ENCODE measurements at places on chromosomes 6 and 20.
A peak's percentile ranks its signal among the peaks of the same experiment; 100 is the strongest.

- no peak for DNase-seq
These were observed 4.0 kb downstream of the C20orf96 start for GRCh38 chr20:286508-286907.

- DNase-seq, result no peak
These were observed 392 bp upstream of the SLC2A10 start for GRCh38 chr20:46709055-46709458.

- no peak for DNase-seq
These were observed 281.9 kb downstream of the UBE3D start for GRCh38 chr6:82783587-82784236.

DNA sequence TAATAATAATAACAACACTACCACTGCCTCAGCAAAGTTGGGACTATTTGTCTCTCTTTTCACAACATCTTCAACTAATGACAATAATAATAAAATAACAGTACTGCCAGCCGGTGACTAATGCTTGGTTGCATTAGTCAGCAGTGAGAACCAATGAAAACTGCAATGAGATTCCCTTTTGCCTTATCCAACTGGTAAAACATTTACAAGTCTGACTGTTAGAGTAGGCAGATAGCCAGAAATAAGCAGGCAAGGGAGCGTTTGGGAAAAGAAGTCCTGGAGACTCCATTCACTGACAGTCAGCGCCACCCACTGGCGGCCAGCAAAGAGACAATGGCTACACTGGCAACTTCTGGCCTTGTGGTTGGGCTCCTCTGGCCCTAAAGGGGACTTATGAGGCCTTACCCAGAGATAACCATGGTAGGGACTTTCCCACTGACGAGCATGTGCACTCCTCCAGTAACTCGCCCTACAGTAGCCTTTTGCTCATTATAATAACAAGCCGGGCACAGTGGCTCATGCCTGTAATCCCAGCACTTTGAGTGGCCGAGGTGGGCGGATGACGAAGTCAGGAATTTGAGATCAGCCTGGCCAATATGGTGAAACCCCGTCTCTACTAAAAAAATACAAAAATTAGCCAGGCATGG, 3.4 kb upstream of the NSFL1C start:
- peak; percentile 85 for DNase-seq

GRCh38 chr6:67792996-67793395, 842.1 kb upstream of the ADGRB3 start:
- DNase-seq, result no peak

- no peak for DNase-seq
These were observed 65.4 kb downstream of the PRND start for GRCh38 chr20:4787069-4787468.

- DNase-seq, result no peak
These were observed 647.6 kb upstream of the FLRT3 start for GRCh38 chr20:14984768-14985622.

- DNase-seq, result no peak
These were observed 158.7 kb downstream of the SYNE1 start for GRCh38 chr6:152478377-152479010.

DNA sequence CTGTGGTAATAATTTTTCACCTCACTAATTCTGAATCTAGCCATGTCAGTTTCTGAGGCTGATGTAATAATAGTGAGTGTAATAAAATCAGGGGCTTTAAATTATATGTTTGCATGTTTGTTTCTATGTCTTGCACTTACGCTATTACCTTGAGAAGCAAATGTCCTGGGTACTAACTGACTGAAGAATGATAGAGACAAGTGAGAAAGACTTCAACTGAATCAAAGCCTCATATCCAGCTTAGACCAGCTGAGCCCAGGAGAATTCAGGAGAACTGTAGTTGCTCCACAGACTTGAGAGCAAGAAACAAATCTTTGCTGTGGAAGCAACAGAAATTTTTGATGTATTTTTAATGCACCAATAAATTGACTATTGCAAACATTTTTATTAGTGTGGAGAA, 162.8 kb downstream of the MANEA start:
- no peak for DNase-seq

GRCh38 chr20:6863355-6863754, 95.9 kb downstream of the BMP2 start:
- DNase-seq, result no peak

GRCh38 chr6:91476000-91476399, 889.1 kb upstream of the MAP3K7 start:
- peak; percentile 85 for DNase-seq

GRCh38 chr6:150343434-150343833, 25.4 kb upstream of the IYD start:
- DNase-seq, result no peak

- DNase-seq, result no peak
These were observed 3.0 kb upstream of the NCOA7 start for GRCh38 chr6:125787791-125788190.

GRCh38 chr6:35392111-35392702, 49.8 kb downstream of the PPARD start:
- DNase-seq, result no peak

DNA sequence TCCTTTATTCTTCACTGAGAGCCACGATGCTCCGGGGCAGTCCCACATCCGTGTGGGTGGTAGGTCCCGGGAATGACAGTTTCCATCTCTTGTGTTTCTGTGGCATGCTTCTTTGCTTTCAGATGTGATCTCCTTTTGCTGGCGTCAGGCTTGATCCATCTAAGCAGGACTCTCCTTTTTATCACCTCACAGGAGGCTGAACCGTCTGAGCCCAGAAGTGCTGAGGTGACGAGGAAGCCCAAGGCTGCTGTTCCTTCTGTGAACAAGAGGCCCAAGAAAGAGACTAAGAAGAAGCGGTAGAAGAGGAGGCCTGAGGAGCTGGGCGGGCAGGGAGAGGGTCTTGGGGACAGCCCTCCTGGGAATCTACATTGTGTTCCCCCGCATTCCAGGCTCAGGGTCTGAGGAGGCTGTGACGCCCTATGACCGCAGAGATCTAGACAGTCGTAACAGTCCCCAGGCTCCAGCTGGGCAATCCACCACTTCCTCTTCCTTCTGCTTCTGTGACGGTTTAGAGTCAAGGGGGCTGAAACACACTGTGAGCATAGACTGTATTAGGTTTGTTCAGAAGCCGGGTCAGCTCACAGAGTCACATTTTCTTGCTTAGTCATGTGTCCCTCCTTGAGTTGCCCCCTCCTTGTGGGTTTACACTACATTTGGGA, 26.8 kb downstream of the MANBAL start:
- DNase-seq, result no peak

GRCh38 chr6:169849396-169849795, 98.0 kb downstream of the ERMARD start:
- no peak for DNase-seq

DNA sequence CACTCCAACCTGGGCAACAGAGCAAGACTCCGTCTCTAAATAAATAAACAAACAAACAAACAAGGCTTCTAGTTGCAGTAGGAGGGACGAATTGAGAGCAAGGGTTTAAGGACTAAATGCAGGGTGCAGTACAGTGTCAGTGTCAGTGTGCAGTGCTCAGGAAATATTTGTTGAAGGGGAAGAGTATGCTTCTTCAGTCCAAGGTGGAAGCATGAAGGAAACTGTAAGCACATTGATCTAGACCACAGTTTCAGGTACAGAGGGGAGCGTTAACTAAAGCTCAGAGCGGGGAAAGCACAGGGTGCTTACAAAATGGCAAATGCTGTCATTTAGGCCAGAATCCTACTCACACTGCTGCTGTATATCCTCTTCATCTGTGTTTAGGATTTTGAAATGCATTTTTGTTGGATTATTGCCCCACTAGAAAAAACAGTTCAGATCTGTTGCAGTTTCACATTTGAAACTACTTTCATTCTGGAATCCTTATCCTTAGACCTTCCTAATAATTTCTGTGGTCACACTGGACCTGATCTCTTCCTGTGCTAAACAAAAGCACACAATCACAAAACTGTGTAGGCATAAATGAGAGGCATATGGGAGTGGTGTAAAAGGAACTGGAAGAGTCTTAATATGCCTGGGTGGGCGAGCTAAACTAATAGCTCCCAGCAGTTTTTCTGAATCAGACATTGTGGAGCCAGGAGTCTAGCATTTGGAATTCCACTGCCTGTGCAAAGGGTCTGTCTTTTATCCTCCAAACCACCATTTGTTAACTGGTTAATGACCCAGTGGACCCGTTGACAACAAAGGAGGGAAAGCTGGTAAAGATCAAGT, 41.4 kb downstream of the CBFA2T2 start:
- no peak for DNase-seq

DNA sequence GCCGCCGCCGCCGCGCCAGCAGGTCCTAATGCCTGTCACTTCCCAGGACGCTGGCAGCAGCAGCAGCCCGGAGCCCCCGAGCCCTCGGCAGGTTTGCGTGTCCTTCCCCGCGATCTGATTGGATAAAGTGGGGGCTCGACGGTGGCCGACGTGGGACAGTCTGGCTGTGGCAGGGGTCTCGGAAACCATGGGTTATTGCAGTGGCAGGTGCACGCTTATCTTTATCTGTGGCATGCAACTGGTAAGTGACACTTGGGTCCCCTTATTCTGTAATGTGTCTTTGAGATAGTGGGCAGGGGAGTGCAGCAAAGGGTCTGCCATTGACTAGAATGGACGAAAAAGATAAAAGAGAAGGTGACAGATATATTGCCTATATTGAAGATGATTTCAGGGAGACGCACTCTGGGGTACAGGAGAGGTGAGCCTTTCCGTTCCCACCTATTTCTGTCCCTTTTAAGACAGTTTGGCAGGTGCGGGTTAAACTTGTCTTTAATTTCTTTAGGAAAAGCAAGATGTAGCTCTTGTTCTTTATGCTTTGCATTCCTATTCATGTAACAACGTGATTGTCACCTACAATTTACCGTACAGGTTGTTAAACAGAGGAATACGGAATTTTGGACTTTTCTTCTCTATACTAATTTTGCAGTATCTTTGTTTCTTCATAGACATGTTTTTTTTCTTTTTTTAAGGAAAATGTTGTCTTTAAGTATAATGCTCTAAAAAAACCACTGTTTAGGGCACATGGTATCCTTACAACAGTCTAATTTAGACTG, 535 bp downstream of the NKAIN2 start:
- DNase-seq, result no peak

- DNase-seq, result peak; percentile 16
These were observed 130.5 kb downstream of the ZFP64 start for GRCh38 chr20:52060794-52061714.

DNA sequence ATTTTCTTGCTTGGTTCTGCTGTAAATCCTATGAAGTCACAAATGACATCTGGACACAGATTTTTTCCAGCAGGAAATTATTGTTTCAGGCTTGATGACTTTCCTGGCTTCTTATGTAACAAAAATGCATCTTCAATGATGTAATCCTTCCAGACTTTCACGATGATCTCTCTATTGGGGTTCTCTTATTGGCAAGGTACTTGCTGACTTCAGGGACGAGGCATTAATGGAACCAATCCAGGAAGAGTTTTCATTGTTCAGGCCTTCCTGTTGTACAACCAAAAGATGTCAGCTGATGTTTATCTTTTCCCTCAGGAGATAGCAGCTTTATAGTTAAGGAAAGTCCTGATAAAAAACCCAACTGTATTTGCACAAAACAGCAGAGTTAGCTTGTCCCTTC, 118.5 kb upstream of the MMS22L start:
- DNase-seq, result peak; percentile 81

DNA sequence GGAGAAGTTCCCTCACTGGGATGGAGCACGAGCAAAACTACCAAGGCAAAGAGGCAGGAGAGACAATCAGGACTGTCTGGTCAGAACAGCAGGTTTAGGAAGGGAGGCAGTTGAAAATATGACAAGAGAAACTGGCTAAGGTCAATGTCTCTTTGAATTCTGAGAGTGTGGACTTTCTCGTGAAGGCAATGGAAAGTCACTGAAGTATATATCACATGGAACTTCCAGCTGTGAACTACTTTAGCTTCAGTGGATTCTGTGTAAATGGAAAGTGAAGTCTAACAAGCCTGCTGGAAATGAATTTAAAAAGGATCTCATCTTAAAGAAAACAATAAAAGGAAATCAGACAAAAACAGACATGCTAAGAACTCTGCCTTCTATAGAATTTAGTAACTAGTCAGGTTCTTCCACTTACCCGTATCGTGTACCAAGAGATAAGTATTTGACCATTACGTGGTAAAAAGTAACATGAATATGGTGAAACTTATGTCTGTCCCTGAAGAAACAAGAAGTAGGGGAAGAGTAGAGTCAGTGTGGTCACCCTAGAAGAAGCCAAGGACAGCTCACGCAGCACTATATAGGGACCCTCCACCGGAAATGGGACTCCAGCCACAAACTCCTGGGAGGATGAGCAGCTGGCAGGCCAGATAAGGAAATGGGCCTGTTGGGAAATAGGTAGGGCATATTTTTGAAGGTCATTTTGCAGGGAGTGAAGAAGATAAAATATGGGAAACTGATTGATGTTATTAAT, 123.4 kb downstream of the MAP7 start:
- no peak for DNase-seq

- peak; percentile 19 for DNase-seq
These were observed 16.1 kb downstream of the FGD2 start for GRCh38 chr6:37021356-37022129.

GRCh38 chr6:12030993-12031550, 19.0 kb downstream of the HIVEP1 start:
- no peak for DNase-seq

- DNase-seq, result no peak
These were observed 488.3 kb downstream of the COL12A1 start for GRCh38 chr6:74717591-74717990.

All from NCI-H446 (cell line).